ENCODE measurements at places on chromosomes 5 and 9. TPM values are rescaled to one million over a fixed set of nuclear protein-coding genes. Genes with fewer than 3 reads are reported as not detected.

Gene GZMA
- not detected for total RNA-seq

Gene RNF130
- 73.5 TPM for total RNA-seq

Gene FAXDC2
- 7.8 TPM for total RNA-seq

- no peak for DNase-seq
Measured at GRCh38 chr9:99044827-99045226, 60.1 kb upstream of the TGFBR1 start.

DNA sequence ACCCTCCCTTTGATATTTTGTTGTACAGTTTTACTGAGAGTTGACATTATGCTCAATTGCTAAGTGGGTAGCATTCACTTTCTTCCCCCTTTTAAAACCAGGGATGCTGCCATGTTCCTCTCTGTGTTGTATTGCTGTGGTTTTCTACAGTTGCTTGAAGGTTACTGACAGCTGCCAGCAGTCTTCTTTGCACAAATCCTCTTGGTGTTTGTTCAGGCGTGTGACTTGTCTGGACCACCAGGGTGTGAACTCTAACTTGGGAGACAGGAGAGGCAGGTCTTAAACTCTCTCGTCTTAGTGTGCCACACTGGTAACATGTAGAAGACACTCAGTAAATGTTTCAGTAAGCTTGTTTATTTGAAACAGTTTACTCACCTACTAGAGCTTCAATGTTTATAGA lies 25.1 kb downstream of the SLC44A1 start:
- no peak for DNase-seq

DNA sequence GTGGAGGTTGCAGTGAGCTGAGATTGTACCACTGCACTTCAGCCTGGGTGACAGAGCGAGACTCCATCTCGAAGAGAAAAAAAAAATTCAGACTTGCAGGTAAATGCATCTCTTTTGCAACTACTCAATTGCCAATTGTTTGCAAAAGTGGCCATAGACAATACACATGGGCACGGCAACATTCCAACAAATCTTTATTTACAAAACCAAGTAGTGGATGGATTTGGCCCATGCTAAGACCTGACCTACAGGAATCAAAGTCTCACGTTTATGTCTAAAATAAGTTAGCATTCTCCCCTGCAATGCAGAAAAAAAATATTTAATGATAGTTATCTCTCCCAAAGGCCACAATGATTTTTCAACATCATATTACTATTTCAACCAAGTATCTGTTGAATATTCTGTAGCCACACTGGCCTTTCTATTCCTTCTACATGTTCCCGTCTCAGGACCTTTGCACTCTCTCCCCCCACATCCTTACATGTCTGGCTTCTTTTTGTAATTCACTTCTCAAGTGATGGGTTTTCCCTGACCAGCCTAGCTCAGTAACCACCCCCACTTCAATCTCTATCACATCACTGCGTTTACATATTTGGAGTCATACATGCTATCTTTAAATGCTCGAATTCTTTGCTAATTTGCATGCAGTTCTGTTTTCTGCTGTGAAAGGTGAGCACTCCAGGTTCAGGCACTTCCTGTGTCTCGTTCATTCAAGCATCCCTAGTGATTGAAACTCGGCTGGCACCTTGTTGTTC lies 54.2 kb downstream of the FNBP1 start:
- DNase-seq: no peak

- no peak for DNase-seq
Measured at GRCh38 chr9:95545831-95546567, 29.2 kb upstream of the PTCH1 start.

DNA sequence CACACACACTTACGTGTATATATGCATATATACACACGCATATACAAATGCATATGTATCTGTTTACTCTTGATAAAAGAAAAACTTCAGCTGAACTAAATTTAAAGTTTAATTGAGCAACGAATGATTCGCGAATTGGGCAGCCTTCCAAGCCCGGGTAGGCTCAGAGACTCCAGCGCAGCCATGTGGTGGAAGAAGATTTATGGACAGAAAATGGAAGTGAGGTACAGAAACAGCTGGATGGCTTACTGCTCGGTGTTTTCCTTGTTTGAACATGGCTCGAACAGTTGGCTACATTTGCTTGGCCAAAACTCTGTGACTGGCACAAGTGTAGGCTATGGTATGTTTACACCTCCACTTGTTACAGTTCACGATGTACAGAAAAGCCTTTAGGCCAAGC lies 239.3 kb upstream of the PRDM9 start:
- DNase-seq: no peak
